NCI-H2107 (cell line): ENCODE measurements at places on chromosomes 4 and X.

- DNase-seq = no peak
Observed at GRCh38 chrX:15988661-15989603, 134.3 kb upstream of the AP1S2 start.

DNA sequence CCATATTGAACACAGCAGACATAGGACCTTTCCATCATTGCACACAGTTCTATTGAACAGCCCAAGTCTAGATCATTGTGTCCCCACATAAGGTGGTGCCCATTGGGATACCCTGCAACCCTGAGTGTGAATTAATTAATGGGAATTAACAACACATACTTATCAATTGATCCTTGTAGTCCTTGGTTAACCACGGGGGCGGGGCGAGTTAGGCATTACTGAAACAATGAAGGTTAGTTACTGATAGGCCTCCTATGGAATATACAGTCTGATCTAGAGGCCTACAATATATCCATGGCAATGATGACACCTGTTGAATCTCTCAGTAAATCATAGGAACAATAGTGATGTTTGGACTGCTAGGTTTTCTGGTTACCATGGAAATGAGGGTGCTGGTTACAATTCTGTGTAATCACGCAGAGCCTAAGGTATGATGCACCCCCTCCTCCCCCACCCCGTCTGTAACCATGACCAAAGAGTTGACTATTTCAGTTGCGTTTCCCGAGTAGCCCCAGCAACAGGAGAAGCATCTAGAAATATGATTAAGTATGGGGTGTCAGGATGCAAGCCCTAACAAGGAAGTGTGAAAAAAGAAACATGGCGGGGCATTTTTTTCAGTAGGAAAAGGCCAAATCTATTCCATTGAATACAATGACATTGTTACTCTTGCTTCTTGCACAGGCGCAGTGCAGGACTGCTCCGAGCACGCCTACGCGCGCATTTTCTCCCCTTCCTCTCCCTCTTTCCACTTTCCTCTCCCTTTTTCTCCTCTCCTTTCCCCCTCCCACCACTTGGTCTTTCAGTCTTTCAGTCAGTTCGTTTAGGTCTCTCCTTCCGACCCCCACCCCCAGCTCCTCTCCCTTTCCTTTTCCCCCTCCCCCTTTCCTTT, 677 bp upstream of the NONO start:
- DNase-seq = peak; percentile 65

- no peak for DNase-seq
Observed at GRCh38 chr4:165115301-165115700, 2.6 kb upstream of the TMEM192 start.

DNA sequence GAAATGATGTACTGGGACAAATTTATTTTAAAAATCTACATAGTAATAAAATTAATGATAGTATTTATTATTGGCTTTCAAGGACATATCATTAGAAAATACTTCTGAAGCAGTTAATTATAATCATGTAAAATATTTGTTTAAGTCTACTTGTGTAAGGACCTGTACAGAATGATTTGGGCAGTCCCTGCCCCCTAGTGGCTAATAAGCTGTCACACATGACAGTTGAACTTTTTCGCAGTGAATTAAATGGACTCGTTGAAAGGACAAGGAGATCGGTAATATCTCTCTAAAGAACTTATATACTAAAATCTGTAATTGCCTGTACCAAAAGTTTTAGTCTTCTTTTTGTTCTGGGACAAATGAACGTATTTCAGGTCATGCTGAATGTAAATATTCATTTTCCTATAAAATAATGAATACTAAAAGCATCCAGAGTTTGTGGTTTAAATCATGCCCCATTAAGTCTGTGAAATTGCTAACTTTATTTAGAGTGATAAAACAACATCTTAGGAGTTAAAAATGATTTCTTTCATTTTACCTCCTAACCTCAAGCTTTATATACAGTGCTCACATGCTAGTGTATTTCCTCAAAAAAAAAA, 13.6 kb downstream of the EXOC1 start:
- peak; percentile 29 for DNase-seq

GRCh38 chr4:151690876-151691275, 69.9 kb downstream of the GATB start:
- no peak for DNase-seq

- DNase-seq = no peak
Observed at GRCh38 chr4:99430106-99430505, 5.0 kb downstream of the ADH7 start.

DNA sequence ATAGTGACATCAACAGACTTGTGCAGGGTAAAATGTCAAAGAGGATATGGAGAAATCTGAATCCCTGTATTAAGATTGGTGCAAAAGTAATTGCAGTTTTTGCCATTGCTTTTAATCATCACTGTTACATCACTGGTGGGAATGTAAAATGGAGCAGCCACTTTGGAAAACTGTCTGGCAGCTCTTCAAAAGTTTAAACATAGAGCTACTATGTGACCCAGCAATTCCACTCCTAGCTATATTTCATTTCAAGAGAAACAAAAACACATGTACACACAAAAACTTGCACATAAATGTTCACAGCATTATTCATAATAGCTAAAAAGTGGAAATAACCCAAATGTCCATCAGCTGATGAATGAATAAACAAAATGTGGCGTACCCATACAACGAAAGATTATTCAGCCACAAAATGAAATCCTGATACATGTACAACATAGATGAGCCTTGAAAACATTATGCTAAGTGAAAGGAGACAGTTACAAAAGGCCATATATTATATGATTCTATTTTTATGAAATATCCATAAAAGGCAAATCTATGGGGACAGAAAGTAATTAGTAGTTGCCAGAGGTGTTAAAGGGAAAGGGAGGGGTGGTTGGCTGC, 106.4 kb downstream of the AMELX start:
- no peak for DNase-seq

GRCh38 chr4:113899271-113900070, 80.0 kb downstream of the ARSJ start:
- no peak for DNase-seq

GRCh38 chr4:64975177-64975576, 565.9 kb upstream of the TECRL start:
- DNase-seq = no peak

DNA sequence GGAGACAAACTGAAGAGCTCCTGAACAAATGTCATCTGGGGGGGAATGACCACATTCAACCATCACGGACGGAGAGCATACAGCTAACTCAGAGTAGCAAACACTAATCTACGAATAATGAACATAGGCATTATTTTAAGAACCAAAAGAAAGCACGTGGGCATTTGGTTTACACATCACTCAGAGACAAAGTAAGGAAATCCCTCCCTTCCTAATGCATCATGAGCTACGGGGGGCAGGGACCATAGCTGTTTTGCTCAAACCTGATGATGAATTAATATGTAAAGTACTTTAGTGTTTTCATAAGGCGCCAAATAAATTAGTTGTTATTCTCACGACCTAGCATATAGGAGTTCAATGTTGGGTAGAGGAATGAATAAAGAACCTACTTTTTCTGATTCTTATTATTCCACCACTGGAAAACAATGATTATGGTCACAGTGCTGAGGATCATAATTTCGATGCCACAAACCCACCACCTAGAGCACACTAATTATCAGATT, 11.7 kb upstream of the TMEM156 start:
- no peak for DNase-seq

DNA sequence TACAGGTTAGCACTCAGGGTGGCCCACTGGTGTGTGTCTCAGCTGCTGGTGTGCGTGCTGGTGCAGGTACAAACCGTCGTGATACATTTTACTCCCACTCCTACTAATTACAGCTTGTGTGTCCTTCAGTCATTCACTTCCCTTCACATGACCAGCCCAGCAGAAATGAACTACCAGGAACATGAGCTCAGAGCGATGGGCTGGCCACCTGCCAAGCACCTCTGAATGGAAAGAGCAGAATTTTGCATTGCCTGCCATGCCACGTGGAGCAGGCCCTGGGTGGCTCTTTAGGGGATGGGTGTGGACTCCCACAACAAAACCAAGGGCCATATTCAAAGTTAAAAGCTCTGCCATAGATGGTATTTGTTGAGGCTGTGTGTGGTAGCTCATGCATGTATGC, 58.9 kb upstream of the PGM2 start:
- peak; percentile 23 for DNase-seq

GRCh38 chr4:73341454-73341853, 62.6 kb upstream of the ALB start:
- peak; percentile 5 for DNase-seq

GRCh38 chr4:152734699-152735050, 44.9 kb downstream of the TIGD4 start:
- DNase-seq = no peak

DNA sequence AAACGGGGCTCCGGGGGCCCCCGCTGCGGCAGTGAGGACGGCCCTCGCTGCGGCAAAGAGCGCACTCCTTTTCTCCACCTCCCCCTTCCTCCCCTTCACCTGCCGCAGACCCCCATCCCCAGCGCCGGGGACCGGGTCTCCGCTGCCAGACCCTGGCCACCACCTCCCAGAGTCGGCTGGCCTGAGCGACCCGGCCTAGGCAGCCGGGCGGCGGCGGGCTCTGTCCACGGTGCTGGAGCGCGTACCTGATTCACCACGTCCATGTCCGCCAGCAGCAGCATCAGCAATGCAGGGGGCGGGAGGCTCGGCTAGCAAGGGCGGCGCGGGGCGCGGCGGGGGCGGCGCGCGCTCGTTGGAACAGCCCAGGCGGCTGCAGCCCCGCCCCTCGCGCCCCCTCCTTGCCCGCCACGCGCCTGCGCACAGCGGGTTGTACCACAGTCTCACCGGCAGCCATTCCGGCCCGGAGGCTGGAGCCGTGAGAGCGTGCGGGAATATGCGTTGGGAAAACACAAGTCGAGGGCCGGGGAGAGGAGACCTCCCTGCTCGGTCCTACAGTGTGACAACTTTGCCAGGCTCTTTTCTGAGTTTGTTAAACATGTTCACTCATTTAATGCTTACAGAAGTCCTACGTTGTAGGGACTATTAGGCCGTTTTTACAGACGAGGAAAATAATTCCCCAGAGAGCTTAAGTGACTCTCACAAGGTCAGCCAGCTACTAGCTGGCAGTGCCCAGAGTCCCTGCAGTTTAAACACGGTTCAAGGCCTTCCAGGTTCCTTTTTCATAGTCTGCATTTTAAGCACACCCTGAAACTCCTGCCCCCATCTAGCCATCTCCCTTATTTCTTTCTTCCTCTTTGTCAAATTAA, at the start of gene SYP:
SYP (minus strand) TSS at position 288 of the 866 bp plus-strand sequence; CDS start at position 281, 7 bp downstream.
- peak; percentile 80 for DNase-seq

DNA sequence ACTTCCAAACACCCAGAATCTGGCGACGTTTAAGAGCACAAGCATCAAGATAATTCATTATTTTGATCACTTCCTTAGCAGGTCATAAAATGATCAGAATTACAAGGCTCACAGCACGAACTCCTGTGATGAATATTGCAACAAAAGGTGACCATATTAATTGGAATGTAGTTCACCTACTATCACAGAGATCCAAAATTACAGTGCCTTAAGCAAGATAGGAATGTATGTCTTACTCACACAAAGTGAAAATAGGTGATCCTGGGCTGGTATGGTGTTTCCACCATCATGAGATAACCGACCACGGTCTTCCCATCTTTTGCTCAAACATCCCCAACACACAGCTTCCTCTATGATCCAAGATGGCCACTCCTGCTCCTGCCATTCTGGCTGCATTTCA, 131.2 kb downstream of the SCFD2 start:
- DNase-seq = no peak

DNA sequence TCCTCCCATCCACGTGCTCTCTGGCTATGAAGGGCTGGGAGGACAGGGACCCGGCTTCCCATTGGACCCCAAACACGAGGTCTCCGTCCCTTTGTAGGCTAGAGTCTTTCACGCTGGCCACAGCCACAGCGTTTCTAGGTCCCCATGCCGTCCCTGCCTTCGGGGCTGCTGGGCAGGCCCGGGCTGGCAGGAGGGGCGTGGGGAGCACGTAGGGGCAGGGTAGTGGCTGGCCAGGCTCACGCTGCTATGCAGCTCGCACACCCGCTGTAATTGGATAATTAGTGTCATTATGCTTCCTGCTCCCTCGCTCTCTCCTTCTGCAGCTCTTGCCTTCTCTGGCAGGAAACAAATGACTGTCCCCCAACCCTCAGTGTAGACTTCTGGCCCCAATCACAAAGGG, 9.8 kb downstream of the ATP2B3 start:
- no peak for DNase-seq

GRCh38 chrX:20432746-20433387, 166.2 kb upstream of the RPS6KA3 start:
- DNase-seq = no peak

GRCh38 chrX:136336623-136337022, 35.9 kb downstream of the ADGRG4 start:
- DNase-seq = no peak

DNA sequence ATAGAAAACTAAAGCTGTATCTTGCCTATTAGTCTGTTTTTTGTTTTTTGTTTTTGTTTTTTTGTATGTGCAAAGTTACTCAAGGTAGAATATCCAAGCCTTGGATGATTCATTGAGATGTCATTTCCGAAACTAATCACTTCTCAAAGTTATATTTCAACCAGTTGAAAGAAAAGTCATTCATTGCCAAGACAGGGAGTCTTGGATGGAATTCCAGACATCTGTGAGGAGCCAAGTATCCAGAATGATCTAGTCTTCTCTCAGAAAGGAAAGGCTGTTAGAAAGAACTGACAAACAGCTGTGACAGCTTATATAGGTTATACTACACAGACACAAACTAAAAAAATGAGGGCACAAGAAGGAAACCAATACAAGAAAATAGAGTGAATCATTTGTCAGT, 141.1 kb upstream of the NDST3 start:
- DNase-seq = no peak

DNA sequence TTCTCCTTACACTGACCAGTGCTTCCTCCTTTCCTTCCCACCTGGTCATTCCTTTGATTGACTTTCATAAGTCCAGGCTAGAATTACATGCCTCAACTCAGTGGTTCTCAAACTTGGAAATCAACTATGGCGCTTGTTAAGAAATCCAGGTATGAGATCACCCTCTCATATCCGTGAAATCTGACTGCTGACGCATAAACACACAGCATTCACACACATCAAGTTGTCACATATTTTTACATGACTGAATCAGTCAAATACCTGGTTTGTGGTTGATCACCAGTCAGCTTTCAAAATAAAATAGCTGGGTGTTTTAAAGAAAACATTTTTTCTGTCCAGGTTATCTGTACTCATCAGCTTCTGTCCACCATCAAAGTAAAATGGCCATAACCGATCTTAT, 433.5 kb downstream of the AFF2 start:
- DNase-seq = no peak

DNA sequence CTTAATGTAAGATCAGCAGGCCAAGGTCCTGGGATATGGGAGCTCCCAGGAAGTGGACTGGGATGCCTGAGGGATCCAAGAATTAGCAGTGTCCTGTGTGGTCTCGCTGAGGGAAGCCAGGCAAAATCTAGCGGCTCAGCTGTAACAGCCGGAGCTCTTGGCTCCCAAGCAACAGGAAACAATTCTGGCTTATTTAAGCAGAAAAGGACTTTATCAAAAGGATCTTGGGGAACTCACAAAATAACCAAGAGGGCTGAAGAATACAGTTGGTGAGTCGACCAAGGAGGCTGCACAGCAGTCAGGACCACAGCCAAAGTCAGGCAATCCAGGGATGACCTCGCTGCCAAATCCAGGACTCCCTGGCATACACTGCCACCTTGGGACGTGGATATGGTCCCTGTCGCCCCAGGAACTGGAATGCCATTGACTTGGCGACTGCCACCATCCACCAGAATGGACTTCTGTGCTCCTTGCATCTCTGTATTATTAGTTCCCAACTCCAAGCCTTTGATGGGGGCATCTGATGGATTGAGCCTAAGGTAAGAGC, 165.3 kb upstream of the BCOR start:
- DNase-seq = no peak

- no peak for DNase-seq
Observed at GRCh38 chrX:132961511-132961910, 3.1 kb upstream of the HS6ST2 start.

- DNase-seq = no peak
Observed at GRCh38 chr4:157700898-157701694, 471.7 kb downstream of the GASK1B start.
